ENCODE measurements at places on chromosomes 4 and X.

- DNase-seq: peak; percentile 53
These were observed 313.4 kb upstream of the SLC7A11 start for GRCh38 chr4:138555584-138555983.

- no peak for DNase-seq
These were observed 47.6 kb downstream of the ARHGAP10 start for GRCh38 chr4:147779451-147779850.

GRCh38 chr4:152382057-152382785 lies 153.7 kb downstream of the FBXW7 start:
- DNase-seq: no peak

DNA sequence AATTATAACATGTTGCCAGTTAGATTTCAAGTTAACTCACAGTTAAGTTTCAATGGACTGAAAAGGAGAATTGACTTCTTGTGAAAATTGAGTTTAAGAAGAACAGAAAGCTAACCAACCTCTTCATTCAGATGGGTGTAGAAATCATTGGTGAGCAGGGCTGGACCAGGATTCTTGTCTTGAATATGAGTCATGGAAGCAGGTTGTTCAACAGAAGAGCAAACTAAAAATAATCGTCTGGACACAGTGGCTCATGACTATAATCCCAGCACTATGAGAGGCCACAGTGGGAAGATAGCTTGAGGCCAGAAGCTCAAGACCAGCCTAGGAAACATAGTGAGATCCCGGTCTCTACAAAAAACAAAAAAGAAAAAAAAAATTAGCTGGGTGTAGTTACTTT lies 98.2 kb downstream of the ARSJ start:
- DNase-seq: no peak

DNA sequence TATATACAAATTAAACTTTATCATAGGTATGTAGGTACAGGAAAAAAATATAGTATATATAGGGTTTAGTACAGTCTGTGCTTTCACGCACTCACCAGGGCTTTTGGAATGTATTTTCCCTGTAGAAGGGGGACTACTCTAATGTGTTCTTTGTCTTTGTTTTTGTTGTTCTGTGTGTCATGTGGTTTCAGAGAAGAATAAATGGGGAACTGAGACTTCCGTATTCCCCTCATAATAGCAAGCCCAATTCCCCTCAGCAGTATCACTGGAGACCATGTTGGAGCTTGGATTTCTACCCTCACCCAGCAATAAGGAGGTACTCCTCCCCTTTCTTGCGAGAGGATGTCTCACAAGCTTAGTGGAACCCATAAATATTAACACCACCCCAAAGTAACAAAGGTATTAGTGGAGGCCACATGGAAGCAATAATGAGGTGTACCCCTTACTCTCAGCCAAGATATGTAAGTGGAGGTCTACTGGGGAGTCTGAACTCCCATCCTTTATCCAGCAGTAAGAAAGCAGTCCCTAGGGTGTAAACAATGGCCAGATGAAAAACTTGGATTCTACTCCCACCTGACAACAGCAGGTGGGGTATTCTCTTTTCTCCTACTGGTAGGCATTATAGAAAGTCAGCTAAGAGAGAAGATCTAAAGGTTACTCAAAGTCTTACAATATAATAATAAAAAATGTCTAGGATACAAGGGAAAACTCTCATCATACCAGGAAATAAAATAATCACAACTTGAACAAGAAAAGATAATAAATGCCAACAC lies 805.4 kb upstream of the GALNTL6 start:
- no peak for DNase-seq

GRCh38 chr4:64121803-64122202 lies 287.4 kb downstream of the TECRL start:
- DNase-seq: no peak

- no peak for DNase-seq
These were observed 7.7 kb downstream of the CCNQ start for GRCh38 chrX:153590961-153591956.

- no peak for DNase-seq
These were observed 4.5 kb downstream of the HHIP start for GRCh38 chr4:144650311-144651005.

GRCh38 chr4:127783026-127783769 lies 1.1 kb downstream of the HSPA4L start:
- no peak for DNase-seq

GRCh38 chr4:3838437-3839380 lies 72.5 kb downstream of the ADRA2C start:
- DNase-seq: no peak

DNA sequence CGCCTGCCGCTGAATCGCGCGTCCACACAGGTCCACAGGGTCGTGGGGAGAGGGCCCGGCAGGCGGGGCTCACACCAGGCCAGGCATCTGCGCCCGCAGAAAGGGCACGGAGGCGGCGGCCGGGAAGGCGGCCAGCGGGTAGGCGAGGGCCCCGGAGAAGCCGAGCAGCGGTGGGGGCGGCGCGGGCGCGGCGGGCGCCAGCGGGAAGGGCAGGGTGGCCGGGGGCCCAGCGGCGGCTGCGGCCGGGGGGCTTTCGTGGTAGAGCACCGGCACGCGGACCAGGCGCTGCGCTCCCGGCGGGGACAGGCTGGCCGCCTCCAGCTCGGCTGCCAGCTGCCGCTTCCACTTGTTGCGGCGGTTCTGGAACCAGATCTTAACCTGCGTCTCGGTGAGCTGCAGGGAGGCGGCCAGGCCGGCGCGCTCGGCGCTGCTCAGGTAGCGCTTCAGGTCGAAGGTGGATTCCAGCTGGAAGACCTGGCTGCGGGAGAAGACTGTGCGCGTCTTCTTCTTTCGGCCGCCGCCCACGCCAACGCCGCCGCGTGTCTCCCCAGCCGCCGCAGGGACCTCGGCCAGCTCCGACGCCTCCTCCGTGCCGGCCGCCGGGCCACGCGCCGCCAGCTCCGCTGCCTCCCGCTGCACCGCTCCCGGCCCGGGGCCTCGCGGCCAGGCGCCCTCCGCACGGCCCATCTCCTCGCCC lies 3.9 kb downstream of the HMX1 start:
- no peak for DNase-seq

DNA sequence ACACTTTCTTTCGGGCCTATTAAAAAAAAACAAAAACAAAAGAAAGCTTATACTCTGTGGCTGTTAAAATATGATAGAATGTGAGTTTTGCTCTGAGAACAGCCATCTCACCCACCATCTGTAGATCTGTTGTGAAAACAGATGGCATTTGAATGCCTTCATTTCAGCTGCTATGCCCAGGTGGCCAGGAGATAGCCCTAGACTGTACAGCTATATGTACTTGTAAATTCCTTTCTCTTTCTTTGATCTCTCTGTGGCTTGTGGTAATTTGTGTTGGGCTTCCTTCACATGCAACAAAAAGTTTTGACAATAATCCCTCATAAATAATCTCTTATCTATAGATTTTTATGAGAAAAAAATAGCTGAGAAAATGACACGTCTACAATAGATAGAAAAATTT lies 38.1 kb downstream of the PNPLA4 start:
- DNase-seq: no peak

- DNase-seq: no peak
These were observed 22.0 kb upstream of the ZCCHC4 start for GRCh38 chr4:25290490-25291067.

DNA sequence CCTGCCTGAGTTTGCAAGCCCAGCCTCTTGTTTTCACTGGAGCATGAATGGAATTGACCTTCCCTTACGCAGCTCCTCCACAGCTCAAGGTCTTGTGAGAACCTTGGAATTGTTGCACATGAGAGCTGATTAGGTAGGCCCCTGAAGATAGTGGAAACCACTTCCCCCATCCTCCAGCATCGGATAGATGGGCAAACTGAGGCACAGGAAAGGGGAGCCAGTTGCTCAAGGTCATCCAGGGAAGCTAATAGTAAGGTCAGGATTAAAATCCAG lies 27.2 kb downstream of the PJA1 start:
- DNase-seq: no peak

DNA sequence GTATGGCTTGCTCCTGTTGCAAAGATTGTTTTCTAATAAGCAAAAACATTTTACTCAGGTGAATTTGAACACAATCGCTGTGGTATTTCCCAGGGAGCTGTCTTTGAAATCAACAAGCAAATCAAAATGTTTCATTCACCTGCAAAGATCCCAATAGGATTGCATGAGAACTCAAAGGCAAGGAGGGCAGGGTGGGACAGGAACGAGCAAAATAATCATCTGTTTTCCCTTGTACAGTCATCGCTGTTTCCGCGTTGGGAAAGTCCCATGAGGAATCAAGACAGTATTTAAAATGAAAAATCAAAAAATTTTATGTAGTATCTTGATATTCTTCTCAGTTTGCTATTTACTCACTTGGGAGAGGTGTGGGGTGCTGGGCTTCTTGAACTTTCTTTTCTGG lies 198.8 kb downstream of the STIM2 start:
- DNase-seq: no peak

DNA sequence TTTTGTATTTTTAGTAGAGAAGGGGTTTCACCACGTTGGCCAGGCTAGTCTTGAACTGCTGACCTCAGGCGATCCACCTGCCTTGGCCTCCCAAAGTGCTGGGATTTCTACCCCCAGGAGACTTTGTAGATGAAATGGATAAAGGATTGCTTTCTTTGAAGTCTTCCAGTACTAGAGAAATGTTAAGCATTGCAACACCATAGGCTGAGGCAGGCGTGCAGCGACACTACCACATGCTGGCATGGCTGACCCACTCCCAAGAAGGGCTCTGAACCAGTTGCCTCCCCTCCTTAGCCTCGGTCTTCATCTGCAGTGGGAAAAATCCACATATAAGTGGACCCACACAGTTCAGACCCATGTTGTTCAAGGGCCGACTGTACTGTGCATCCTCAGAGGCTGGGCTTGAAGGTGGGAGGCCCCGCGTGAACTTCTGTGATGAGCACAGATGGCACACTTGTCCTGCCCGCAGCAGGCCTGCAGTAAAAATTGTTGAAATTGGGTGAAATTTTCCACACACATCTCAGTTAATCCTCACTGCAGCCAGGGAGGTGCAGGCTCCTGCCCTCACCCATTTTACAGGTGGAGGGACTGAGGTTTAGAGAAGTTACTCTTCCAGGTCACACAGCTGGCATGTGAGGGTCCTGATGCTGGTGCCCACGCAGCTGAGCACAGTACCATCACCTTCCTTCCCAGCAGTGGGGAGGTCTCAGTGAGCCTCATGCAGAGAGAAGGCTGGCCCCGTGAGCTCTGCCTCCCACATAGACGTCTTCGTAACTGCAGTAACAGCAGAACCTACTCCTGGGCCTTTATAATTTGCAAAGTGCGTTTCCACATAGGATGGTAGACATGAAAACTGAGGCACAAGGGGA lies 35.5 kb downstream of the HTRA3 start:
- no peak for DNase-seq

- DNase-seq: no peak
These were observed 42.8 kb downstream of the TENM3 start for GRCh38 chr4:182286035-182286434.

GRCh38 chr4:87225936-87226335 lies 5.5 kb upstream of the KLHL8 start:
- DNase-seq: no peak

GRCh38 chrX:124433186-124433585 lies 86.8 kb downstream of the SH2D1A start:
- no peak for DNase-seq

GRCh38 chr4:70946939-70947338 lies 44.8 kb downstream of the MOB1B start:
- DNase-seq: no peak

DNA sequence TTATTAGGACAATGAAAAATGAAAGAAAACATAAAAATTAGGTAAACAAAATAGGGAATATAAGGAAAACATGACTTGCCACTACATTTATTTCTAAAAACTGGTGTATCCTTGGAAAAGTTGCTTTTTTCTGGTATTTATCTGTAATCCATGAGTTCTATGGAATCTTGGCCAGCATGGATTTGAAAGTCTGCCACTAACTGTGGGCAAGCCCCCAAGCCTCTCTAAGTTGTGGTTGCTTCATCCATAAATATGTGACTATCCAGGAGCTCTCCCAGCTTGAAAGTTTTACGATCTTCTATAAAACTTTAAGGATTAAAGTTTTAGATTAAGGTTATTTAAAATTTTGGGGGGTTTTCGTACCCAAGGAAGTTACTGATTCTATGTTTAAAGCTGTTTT lies 21.8 kb downstream of the RPS6KA3 start:
- DNase-seq: no peak

DNA sequence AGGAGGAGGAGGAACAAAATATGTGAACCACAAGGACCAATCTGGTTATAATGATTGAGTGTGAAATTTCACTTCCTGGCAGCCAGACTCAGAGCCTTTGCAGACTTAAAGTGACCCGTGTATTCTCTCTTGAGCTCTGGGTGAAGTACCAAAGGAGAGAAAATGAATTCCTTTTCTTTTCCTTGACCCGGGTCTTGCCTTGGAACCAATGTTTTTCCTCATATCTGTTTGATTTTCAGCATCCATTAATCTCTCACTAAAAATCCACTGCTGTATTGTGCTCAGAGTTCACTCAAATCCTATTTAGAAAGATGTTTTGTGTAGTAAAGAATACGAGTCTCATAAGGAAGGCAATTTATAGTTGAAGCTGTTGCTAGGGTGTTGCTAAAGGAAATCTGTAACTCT lies 78.3 kb upstream of the C1QTNF7 start:
- DNase-seq: no peak

- DNase-seq: no peak
These were observed 37.1 kb upstream of the KLHL8 start for GRCh38 chr4:87257523-87257922.

DNA sequence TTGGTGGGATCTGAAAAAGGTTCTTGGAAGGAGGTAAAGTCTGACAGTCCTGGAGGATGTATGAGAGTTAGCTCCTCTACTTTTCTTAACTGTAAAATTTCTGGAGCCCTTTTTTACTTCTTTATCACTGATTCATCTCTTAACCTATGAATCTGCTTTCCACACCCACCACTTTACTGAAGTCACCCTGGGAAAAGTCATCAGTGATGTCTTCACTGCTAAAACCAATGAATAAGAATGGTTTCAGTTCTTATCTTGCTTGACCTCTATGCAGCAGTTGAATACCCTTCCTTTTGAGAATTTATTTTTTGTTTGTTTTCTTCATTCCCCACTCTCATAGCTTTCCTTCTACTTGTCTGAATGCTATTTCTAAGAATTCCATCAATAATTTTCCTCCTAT lies 80.0 kb downstream of the AREG start:
- DNase-seq: no peak

- DNase-seq: no peak
These were observed 7.9 kb downstream of the TRIM2 start for GRCh38 chr4:153211986-153212728.

- DNase-seq: no peak
These were observed 891 bp downstream of the TLR2 start for GRCh38 chr4:153684971-153685371.

- no peak for DNase-seq
These were observed 4.5 kb upstream of the ATP6AP2 start for GRCh38 chrX:40576291-40576690.

DNA sequence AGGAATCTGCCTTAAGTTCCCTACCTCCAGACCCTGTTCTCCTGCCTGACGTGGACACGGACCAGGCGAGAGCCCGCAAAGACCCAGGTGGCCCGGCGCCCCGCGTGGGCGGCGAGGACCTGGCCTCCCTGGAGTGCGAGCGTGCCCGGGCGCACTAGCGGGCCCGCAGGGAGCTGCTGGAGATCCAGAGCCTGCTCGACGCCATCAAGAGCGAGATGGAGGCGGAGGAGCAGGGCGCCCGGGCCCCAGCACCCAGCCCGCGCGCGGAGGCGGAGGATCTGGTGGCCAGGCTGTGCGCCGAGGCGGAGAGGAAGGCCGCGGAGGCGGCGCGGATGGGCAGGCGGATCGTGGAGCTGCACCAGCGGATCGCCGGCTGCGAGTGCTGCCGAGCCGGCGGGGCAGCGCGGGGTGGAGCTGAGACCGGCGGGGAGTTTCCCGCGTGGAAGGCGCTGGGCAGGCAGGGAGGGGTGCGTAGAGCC lies 18.2 kb downstream of the MRFAP1 start:
- peak; percentile 26 for DNase-seq
